Pancreas (tissue), 10 donors: ENCODE measurements at places on chromosomes 4 and X. TPM values are rescaled to one million over a fixed set of nuclear protein-coding genes. Genes with fewer than 3 reads are reported as not detected.

ZNF280C gene
- polyA plus RNA-seq, result 1.1 TPM

AREG gene
- 0.23 TPM for polyA plus RNA-seq

USP27X gene
- polyA plus RNA-seq, result 0.72 TPM

GRCh38 chrX:28880136-28880535, 292.9 kb downstream of the IL1RAPL1 start:
- H3K4me1 ChIP-seq, result no peaks in the 10 kb centered on the region
- no peaks in the 10 kb centered on the region for H3K36me3 ChIP-seq
- H3K27ac ChIP-seq, result no peak overlapping the region

DNA sequence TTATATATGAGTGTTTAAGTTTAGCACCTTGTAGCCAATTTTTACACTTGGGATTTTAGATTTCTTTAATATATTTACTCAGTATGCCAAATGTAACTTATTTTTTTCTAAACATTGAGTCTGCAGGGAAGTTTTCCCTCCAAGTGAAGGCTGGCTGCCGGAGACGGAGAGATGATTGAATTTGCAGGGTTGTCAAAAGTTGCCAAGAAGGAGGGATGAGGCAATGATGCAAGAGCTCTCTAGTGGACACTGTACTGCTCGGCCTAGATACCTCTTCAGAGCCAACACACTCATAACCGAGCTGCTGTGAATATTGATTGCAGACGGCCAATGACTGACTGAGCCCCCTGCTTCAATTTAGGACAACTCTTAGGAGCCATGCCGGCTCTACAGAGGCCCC, 318.6 kb upstream of the CASK start:
- no peaks in the 10 kb centered on the region for H3K36me3 ChIP-seq
- H3K27ac ChIP-seq, result no peak overlapping the region
- DNase-seq, result no peak
- H3K27me3 ChIP-seq, result no peaks in the 10 kb centered on the region
- H3K4me1 ChIP-seq, result no peaks in the 10 kb centered on the region
- no peak overlapping the region for H3K4me3 ChIP-seq

PHEX gene
- polyA plus RNA-seq, result 0.04 TPM

DNA sequence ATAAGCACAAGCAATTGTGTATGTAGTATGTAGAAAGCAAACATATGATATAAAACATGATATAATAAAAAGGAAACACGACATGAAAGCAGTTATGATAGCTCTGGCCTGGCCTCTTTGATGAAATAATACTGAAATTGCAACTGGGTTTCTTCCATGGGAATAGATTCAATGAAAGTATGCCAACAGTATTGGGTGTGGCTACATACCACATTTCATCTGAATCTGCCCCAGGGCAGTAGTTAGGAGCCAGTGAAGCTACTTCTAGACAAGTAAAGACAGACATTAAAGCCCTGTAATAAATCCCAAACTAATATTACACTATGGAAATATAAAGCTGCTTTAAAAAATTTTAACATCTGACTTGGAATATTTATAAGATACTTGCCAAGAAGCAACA, 207.3 kb downstream of the FBXW7 start:
- H3K36me3 ChIP-seq, result no peaks in the 10 kb centered on the region
- H3K27ac ChIP-seq, result no peak overlapping the region
- no peak for DNase-seq
- H3K4me1 ChIP-seq, result no peaks in the 10 kb centered on the region

CXCL10 gene
- polyA plus RNA-seq, result 0.19 TPM

CD40LG gene
- polyA plus RNA-seq, result not detected

GRCh38 chr4:165855191-165855590, 17.8 kb upstream of the TLL1 start:
- H3K36me3 ChIP-seq, result no peaks in the 10 kb centered on the region
- no peak overlapping the region for H3K27ac ChIP-seq
- DNase-seq, result no peak
- H3K4me1 ChIP-seq, result no peaks in the 10 kb centered on the region

JAKMIP1 gene
- polyA plus RNA-seq, result 4.3 TPM

- H3K4me3 ChIP-seq, result no peak overlapping the region
- H3K27ac ChIP-seq, result no peak overlapping the region
- no peaks in the 10 kb centered on the region for H3K27me3 ChIP-seq
Measured at GRCh38 chr4:20109391-20109790, 142.3 kb upstream of the SLIT2 start.

- H3K4me1 ChIP-seq, result no peaks in the 10 kb centered on the region
- no peak overlapping the region for H3K27ac ChIP-seq
- DNase-seq, result no peak
- no peaks in the 10 kb centered on the region for H3K27me3 ChIP-seq
Measured at GRCh38 chr4:147118528-147118927, 172.9 kb upstream of the TTC29 start.

HOPX gene
- polyA plus RNA-seq, result 29.3 TPM

CDKL5 gene
- 0.76 TPM for polyA plus RNA-seq

GRCh38 chr4:137651128-137651527, 118.8 kb upstream of the PCDH18 start:
- no peaks in the 10 kb centered on the region for H3K36me3 ChIP-seq
- H3K27ac ChIP-seq, result no peak overlapping the region
- DNase-seq, result no peak
- no peak overlapping the region for H3K4me3 ChIP-seq
- no peaks in the 10 kb centered on the region for H3K4me1 ChIP-seq

- no peak for DNase-seq
- H3K36me3 ChIP-seq, result no peaks in the 10 kb centered on the region
- H3K27me3 ChIP-seq, result peaks cover 4% of the 10 kb centered on the region
- H3K4me1 ChIP-seq, result no peaks in the 10 kb centered on the region
- H3K4me3 ChIP-seq, result no peak overlapping the region
Measured at GRCh38 chrX:46140272-46140671, 404.9 kb downstream of the ZNF674 start.

HTN3 gene
- polyA plus RNA-seq, result not detected

GRCh38 chr4:105709081-105709450, 482 bp downstream of the GSTCD start:
- peak overlapping the region; percentile 93 for H3K27ac ChIP-seq
- H3K4me1 ChIP-seq, result peaks cover 14% of the 10 kb centered on the region
- no peaks in the 10 kb centered on the region for H3K27me3 ChIP-seq
- DNase-seq, result no peak

DNA sequence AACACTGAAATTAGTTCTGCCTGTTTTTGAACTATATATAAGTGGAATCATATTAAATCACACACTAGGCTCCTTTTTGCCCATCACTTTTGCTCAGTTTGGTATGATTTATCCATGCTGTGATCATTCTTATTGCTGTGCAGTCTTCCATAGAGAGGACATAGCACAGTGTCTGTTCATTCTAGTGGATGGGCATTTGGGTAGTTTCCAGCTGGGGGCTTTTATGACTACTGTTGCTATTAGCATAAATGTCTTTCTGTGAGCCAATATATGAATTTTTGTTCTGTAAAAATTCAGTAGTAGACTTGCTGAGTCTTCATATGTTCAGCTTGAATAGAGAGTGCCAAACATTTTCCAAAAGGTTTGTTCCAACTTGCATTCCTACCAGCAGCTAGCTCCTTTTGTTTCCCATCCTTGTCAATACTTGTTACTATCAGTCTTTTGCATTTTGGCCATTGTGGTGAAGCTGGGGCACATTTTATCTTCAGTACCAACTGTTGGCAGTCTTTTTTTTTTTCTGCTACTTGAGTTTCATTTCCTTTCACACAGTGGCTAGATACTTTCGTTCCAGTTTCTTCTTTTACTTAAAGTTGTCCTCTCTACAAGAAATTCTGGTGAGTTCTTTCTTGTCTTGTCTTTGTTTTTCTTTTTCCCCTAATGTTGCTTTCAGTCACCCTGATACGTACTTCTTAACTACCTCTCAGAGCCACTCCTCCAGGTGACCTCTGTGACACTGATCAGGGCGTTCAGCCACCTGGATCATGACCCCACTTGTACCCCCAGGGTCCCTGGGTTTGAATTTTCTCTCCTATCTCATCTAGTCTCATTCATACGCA, 87.0 kb downstream of the ANXA3 start:
- H3K4me3 ChIP-seq, result no peak overlapping the region
- H3K27ac ChIP-seq, result no peak overlapping the region
- no peaks in the 10 kb centered on the region for H3K4me1 ChIP-seq
- DNase-seq, result no peak
- no peaks in the 10 kb centered on the region for H3K27me3 ChIP-seq

- H3K4me1 ChIP-seq, result peaks cover 5% of the 10 kb centered on the region
- H3K4me3 ChIP-seq, result no peak overlapping the region
- H3K27ac ChIP-seq, result no peak overlapping the region
- H3K36me3 ChIP-seq, result no peaks in the 10 kb centered on the region
- no peaks in the 10 kb centered on the region for H3K27me3 ChIP-seq
- no peak for DNase-seq
Measured at GRCh38 chrX:25005034-25005381, 10.8 kb downstream of the ARX start.

LYAR gene
- polyA plus RNA-seq, result 5.2 TPM

SRPK3 gene
- polyA plus RNA-seq, result 1.0 TPM

DNA sequence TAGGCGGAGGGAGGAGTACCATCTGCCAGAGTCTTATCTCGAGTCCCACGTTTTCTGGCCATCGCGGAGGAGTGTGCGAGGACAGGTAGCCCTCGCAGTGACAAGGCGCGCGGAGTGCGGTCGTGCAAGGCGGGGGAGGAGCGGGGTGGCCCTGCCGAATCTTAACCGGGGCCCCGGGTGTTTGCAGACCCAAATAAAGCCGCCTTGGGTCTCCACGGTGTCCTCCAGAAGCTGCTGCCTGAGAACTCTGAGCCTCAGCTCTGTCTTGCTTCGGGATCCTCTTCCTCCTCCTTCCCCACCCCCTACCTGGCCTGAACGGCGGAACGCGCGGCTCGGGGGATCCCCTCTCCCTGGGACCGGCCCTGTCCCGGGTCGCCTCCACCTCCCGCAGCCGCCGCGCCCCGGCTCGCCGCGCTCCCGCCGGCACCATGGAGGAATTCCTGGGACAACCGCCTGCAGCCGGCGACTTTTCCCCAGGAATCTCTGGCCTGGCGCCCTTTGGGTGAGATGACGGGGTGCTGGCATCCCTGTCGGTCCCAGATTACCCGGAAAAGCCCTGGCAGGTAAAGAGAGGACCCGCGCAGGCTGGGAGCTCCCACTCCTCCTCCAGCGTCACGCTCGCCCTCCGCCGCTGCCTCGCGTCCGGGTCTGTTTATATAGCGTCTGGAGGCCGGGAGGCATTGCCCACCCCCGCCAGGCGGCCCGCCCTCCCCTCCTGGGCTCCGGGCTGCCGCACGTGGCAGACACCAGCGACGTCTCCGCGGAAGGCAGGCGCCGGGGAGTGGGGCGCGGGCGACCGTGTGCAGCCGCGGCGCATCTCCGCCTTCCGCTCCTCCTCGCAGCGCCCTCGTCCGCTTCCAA, at the start of gene GALNTL6:
GALNTL6 (plus strand) TSS at position 740 of the 861 bp plus-strand sequence.
- H3K4me3 ChIP-seq, result peak within 1 kb of the TSS; percentile 3
- no peaks in the 10 kb centered on the region for H3K36me3 ChIP-seq
- no peak within 1 kb of the TSS for H3K27ac ChIP-seq
- peak; percentile 65 for DNase-seq
- H3K4me1 ChIP-seq, result peaks cover 5% of the 10 kb centered on the region

DNA sequence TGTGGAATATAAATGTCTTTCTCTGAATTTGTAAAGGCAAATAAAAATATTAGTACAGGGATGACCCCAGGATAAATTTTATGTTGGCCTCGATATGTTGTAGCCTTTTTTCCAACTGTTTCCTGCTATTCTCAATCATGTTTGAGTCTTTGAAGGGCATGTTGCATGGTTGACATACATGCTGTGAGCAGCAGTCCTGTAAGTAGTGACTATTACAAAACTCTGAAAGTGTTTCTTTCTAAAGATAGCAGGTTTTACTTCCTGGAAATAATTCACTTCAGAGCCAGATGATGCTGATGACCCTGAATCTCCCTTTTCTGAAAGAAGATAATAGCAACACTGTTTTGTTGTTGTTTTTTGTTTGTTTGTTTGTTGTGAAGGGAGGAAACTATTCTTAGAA, 393.0 kb upstream of the GNPDA2 start:
- H3K4me3 ChIP-seq, result no peak overlapping the region
- no peak overlapping the region for H3K27ac ChIP-seq
- no peak for DNase-seq

- no peaks in the 10 kb centered on the region for H3K27me3 ChIP-seq
- H3K36me3 ChIP-seq, result peaks cover 10% of the 10 kb centered on the region
- H3K4me3 ChIP-seq, result no peak overlapping the region
- no peak for DNase-seq
Measured at GRCh38 chr4:88035292-88035691, 27.9 kb downstream of the PKD2 start.
